CD8-positive, alpha-beta memory T cell (primary cell): ENCODE measurements at places on chromosomes 4 and X. TPM values are rescaled to one million over a fixed set of nuclear protein-coding genes. Genes with fewer than 3 reads are reported as not detected.

DNA sequence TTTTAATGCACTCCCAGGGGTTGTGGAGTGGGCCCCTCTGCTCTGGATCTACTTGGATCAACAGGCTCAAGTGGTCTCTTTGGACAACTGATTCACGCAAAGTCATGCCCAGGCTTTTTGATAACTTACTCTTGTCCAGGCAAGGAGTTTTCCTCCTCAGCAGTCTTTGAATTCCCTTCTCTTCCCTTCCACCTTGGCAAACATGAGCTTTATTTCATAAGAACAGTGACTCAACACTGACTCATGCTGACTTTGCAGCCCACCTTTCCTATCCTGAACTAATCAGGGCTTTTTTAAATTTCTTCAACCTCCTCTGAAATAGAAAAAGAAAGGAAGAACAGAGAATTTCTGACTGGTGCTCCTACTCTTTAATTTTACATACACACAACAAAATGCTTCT lies 132.1 kb upstream of the LDB2 start:
- no peak for DNase-seq
- H3K27ac ChIP-seq = no peak overlapping the region
- no peaks in the 10 kb centered on the region for H3K4me1 ChIP-seq
- H3K36me3 ChIP-seq = no peaks in the 10 kb centered on the region

DNA sequence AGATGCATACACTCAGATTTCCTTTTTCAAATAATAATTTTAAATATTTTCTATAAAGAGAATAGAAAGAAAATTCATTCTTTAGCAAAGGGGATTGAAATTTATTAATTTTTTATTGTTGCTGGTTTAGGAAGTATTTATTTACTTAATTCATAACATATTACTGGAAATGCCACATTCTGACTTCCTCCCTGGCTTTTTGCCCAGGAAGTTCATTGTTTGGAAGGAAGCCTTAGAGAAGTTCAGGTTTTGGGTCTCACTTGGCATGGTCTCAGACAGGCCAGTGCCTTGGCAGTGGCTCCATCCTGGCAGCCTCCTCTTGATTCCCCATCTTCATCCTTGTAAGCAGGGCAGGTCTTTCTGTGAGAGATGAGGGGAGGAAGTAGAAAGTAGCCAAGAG lies 50.5 kb downstream of the IL15 start:
- H3K4me3 ChIP-seq = no peak overlapping the region
- no peak for DNase-seq
- H3K4me1 ChIP-seq = no peaks in the 10 kb centered on the region
- H3K27me3 ChIP-seq = no peaks in the 10 kb centered on the region

Gene MAMLD1
- total RNA-seq = 7.3 TPM

DNA sequence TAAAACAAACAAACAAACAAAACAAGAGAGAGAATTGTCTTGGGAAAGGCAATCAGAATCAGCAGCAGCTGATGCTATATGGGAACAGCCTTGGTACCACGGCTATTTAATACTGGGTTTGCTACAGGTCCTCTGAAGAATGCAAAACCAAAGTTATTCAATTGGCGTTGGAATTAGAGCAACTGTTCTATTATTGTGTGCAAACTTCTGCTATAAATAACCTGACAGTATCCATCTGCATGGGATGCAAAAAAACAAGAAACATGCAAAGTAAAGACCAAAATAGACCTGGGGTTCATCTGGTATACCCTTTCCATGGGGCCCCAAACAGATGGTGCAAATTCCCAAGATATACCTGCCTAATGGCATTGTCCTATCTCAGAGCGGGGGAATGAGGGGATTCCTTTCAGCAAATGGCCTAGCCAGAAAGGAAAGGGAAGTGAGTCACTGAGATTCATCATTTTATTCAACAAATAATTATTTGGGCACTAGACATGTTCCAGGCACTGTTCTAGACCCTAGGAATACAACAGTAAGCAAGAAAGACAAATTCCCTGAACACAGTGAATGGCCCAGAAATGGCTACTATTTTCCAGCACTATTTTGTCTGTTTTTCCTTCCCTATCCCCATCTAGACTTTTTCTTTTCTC lies 268.9 kb downstream of the FBXW7 start:
- DNase-seq = no peak
- no peaks in the 10 kb centered on the region for H3K4me1 ChIP-seq
- H3K27me3 ChIP-seq = no peaks in the 10 kb centered on the region
- no peak overlapping the region for H3K4me3 ChIP-seq

GRCh38 chrX:69185886-69186285 lies 20.6 kb upstream of the PJA1 start:
- no peak overlapping the region for H3K4me3 ChIP-seq
- H3K27ac ChIP-seq = no peak overlapping the region
- H3K36me3 ChIP-seq = no peaks in the 10 kb centered on the region
- no peaks in the 10 kb centered on the region for H3K4me1 ChIP-seq

Gene TLR1
- total RNA-seq = 1.3 TPM

Gene RNF113A
- total RNA-seq = 25.1 TPM

Gene SHROOM2
- not detected for total RNA-seq

DNA sequence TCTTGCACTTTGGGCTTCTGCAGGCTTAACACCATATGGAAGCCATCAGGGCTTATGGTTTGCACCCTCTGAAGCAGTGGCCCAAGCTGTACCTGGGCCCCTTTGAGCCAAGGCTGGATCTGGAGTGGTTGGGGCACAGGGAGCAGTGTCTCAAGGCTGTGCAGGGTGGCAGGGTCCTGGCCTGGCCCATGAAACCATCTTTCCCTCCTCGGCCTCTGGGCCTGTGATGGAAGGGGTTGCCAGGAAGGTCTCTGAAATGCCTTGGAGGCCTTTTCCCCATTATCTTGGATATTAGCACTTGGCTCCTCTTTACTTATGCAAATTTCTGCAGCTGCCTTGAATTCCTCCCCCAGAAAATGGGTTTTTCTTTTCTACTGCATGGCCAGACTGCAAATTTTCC lies 134.7 kb upstream of the USP9X start:
- H3K4me3 ChIP-seq = no peak overlapping the region
- no peaks in the 10 kb centered on the region for H3K36me3 ChIP-seq
- no peak overlapping the region for H3K27ac ChIP-seq
- H3K4me1 ChIP-seq = no peaks in the 10 kb centered on the region
- DNase-seq = no peak

Gene ABCD1
- total RNA-seq = 3.9 TPM

GRCh38 chr4:101724093-101724492 lies 66.4 kb upstream of the BANK1 start:
- no peak for DNase-seq
- H3K4me1 ChIP-seq = no peaks in the 10 kb centered on the region
- H3K27ac ChIP-seq = no peak overlapping the region
- H3K27me3 ChIP-seq = no peaks in the 10 kb centered on the region
- no peaks in the 10 kb centered on the region for H3K36me3 ChIP-seq
- H3K4me3 ChIP-seq = no peak overlapping the region

DNA sequence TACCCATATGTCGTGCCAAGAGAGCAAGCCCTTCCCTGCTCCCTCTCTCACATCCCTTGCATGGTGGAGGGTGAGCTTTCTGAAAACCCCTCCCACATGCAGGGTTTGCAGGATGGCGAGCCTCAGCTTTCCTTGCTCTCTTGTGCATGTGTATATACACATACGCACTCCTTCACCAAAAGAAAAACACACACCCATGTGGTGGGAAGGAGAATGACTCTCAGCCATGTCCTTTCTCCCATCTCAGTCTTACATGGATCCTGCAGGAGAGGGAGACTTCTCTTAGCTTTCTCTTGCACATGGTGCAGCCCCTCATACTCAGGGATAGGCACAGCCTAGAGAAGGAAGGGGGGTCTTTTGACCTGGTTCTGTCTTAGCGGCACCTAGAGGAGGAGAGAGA lies 81.1 kb downstream of the CLCN5 start:
- no peaks in the 10 kb centered on the region for H3K27me3 ChIP-seq
- H3K4me3 ChIP-seq = no peak overlapping the region
- H3K27ac ChIP-seq = no peak overlapping the region
- DNase-seq = no peak
- no peaks in the 10 kb centered on the region for H3K36me3 ChIP-seq

Gene CCDC160
- total RNA-seq = not detected

GRCh38 chr4:97665553-97665952 lies 477.7 kb downstream of the STPG2 start:
- no peaks in the 10 kb centered on the region for H3K4me1 ChIP-seq
- no peaks in the 10 kb centered on the region for H3K36me3 ChIP-seq
- H3K27me3 ChIP-seq = no peaks in the 10 kb centered on the region
- no peak overlapping the region for H3K4me3 ChIP-seq
- no peak overlapping the region for H3K27ac ChIP-seq

DNA sequence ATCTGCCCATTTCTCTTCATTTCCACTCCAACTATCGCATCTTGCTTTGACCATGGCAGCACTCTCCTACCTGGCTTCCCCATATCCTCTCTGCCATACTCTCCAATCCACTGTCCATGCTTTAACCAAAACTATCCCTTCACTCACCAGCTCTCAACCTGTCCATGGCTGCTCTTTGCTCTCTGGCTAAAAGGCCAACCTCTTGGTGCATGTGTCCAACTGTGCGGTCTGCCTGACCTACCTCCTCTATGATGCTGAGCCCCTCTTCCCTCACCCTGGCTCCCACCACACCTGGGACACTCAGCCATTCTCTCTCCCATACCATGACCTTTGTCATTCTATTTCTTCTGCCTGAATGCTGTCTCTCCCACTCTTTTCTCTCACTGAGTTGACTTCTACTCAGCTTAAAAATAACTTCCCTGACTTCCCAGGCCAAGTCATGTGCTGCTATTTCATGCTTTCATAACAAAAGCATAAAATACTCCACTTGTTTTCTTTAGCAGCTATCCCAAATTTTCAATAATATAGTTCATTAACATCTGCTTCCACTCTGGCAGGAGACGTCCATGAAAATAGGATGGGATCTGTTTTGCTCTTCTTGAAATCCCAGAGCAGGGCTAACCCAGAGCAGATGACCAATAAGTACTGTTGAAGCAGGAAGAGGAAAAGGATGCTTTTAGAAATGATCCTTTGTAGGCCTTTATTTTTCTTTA lies 29.8 kb upstream of the KLF3 start:
- no peaks in the 10 kb centered on the region for H3K36me3 ChIP-seq
- no peak for DNase-seq
- H3K4me1 ChIP-seq = no peaks in the 10 kb centered on the region
- no peaks in the 10 kb centered on the region for H3K27me3 ChIP-seq
- no peak overlapping the region for H3K27ac ChIP-seq

- DNase-seq = no peak
- H3K4me3 ChIP-seq = no peak overlapping the region
- H3K27ac ChIP-seq = no peak overlapping the region
- H3K27me3 ChIP-seq = no peaks in the 10 kb centered on the region
- no peaks in the 10 kb centered on the region for H3K36me3 ChIP-seq
These were observed 111.2 kb upstream of the PLS3 start for GRCh38 chrX:115449742-115450141.

- H3K36me3 ChIP-seq = no peaks in the 10 kb centered on the region
- DNase-seq = no peak
- H3K27me3 ChIP-seq = no peaks in the 10 kb centered on the region
- no peak overlapping the region for H3K4me3 ChIP-seq
- no peaks in the 10 kb centered on the region for H3K4me1 ChIP-seq
- H3K27ac ChIP-seq = no peak overlapping the region
These were observed 54.9 kb downstream of the UGT2A3 start for GRCh38 chr4:68896749-68897148.

GRCh38 chrX:147119088-147119487 lies 304.5 kb upstream of the CXorf51A start:
- no peak overlapping the region for H3K4me3 ChIP-seq
- no peaks in the 10 kb centered on the region for H3K4me1 ChIP-seq
- no peak overlapping the region for H3K27ac ChIP-seq
- H3K36me3 ChIP-seq = no peaks in the 10 kb centered on the region

Gene HTRA3
- total RNA-seq = not detected

Gene ATP1B4
- total RNA-seq = not detected

DNA sequence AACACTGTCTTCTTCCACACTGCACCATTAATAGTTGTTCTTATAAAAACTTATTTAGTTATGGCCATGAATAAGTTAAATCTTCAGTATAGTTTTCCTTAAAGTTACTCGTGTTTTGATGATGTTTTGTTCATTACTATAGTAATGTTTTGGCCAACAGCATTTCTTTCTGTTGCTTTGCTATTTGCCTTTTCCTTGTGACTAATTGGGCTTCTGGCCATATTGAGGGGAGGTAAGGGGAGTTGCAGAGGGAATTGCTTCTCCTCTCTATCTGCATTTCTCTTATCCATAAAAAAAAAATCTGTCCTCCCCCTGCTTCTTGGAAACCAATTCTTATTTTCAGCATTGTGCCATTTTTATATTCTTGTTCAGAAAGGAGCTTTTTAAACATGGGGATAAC lies 42.7 kb upstream of the ZCCHC12 start:
- DNase-seq = no peak
- no peaks in the 10 kb centered on the region for H3K4me1 ChIP-seq
- no peak overlapping the region for H3K4me3 ChIP-seq
- no peaks in the 10 kb centered on the region for H3K27me3 ChIP-seq
- no peak overlapping the region for H3K27ac ChIP-seq

GRCh38 chr4:188989371-188989770 lies 850.1 kb downstream of the TRIML1 start:
- no peak for DNase-seq
- no peaks in the 10 kb centered on the region for H3K4me1 ChIP-seq
- no peaks in the 10 kb centered on the region for H3K27me3 ChIP-seq
- no peak overlapping the region for H3K4me3 ChIP-seq

Gene PGAM4
- 1.2 TPM for total RNA-seq

Gene F8A1
- total RNA-seq = 48.0 TPM

DNA sequence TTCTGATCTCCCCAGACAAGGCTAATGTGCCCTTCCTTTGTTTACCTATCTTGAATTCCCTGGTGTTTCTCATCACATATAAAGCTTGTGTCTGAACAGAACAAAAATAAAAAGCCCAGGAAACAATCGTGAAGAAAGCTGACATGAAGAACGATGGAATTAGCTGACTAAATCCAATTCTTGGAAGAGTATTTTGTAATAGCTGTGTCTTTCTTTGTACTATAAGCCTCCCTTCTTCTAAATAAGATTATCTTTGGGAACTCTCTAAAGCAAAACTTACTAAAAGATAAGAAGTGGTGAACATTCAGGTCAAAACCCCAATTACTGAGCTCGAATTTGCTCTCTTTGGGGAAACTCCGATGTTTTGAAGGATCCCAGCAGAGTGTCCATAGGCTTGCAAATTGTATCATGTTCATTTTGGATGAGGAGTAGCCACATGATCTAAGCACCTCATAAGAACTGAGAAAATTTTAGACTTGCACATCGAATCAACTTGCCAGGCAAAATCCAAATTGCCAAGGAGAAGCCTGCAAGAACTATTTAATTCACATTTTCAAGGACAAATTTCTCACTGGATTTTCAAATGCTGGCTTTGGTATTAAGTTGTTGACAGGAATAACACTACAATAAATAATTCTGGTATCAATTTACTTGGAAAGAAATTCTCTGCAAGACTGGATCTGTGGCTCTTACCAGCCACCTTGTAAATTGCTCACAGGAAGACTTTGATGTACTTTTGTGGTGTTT lies 106.2 kb downstream of the LNX1 start:
- no peaks in the 10 kb centered on the region for H3K36me3 ChIP-seq
- H3K4me1 ChIP-seq = no peaks in the 10 kb centered on the region
- no peak overlapping the region for H3K4me3 ChIP-seq
- no peak overlapping the region for H3K27ac ChIP-seq
- no peak for DNase-seq

Gene TAF7L
- total RNA-seq = not detected

GRCh38 chr4:88276952-88277710 lies 7.2 kb downstream of the PPM1K start:
- H3K27me3 ChIP-seq = no peaks in the 10 kb centered on the region
- no peak overlapping the region for H3K4me3 ChIP-seq
- DNase-seq = no peak
- H3K36me3 ChIP-seq = no peaks in the 10 kb centered on the region

Gene TCEAL6
- total RNA-seq = not detected

Gene LGI2
- total RNA-seq = not detected
